ENCODE measurements at places on chromosomes 4 and X. TPM values are rescaled to one million over a fixed set of nuclear protein-coding genes. Genes with fewer than 3 reads are reported as not detected.

- DNase-seq, result no peak
These were observed 136.8 kb downstream of the TECRL start for GRCh38 chr4:64272432-64272831.

DNA sequence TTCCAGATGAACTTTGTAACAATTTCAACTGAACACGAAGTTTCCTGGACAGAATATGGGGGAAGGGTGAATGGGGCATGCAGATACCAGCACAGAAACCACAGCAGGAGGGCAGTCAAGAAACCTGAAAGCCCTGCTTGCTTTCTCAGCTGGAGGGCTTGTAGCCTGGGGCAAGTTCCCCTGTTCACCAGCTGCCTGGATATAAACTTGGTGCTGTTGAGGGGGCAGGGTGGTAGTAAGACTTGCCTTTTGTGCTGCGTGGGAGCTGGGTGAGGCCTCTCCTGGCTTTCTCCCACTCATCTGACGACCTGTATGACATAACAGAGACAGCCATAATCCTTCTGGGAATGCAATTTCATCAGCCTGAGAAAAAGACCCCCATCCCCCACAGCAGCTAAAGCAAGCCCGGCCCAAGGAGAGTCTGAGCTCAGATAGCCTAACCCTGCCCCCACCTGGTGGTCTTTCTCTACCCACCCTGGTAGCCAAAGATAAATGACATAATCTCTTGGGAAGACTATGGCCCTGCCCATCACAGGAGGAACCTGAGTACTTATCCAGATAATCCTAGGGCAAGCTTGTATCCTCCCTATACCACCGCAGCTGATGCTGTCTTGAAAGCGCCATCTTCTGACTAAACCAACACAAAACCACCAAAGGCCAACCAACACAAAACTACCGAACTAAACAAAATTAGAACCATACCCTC lies 234.3 kb downstream of the LAS1L start:
- DNase-seq, result no peak

Gene MAGEB4
- not detected for total RNA-seq

- DNase-seq, result no peak
These were observed 27.3 kb upstream of the CRLF2 start for GRCh38 chrX:1239681-1240142.

GRCh38 chrX:18833071-18833731 lies 125.8 kb downstream of the PPEF1 start:
- DNase-seq, result peak; percentile 75

GRCh38 chr4:2071912-2072867 lies 13.1 kb downstream of the NAT8L start:
- no peak for DNase-seq

DNA sequence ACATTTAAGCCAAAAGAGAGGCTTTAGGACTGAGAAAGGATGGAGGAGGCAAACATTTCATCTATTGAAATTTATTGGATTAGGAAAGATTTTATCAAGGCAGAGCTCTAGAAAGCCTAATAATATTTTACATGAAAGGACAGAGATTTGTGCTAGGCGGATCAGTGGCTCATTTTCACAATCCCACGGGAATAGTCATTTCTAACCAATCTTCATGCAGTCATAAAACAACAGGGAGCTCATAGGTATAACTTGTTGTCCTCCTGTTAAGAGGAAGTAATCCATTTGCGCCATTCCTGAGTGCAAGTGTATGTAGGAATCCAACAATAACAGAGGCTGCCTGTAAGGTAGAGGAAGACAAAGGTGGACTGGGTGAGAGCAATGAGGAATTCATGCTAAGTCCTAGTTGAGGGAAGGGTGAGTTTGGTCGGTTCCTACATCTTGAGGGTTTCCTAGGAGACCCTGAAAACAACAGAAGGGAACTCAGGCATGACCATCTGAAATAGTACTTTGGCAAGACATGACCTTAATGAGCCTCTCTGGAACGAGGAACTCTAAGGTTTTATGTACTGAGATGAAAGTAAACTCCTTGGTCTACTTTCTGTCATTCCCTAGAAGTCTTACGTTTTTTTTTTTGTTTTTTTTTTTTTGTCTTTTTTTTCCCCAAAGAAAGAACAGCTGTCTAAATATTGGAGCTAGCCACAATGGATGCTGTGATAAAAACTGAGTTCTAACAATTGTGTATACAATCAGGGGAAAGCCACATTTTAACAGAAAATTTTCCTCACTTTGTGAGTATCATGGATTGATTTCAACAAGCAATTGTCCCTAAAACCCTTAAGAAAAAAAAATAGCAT lies 89.7 kb downstream of the GEMIN8 start:
- DNase-seq, result peak; percentile 55

Gene JADE1
- total RNA-seq, result 17.6 TPM

- DNase-seq, result peak; percentile 42
These were observed 46.6 kb downstream of the CD40LG start for GRCh38 chrX:136694431-136695087.

Gene SEC24B
- total RNA-seq, result 25.6 TPM

GRCh38 chr4:153729895-153730294 lies 29.9 kb downstream of the RNF175 start:
- no peak for DNase-seq

Gene H2BW1
- not detected for total RNA-seq

- DNase-seq, result no peak
These were observed 162.3 kb upstream of the MAOA start for GRCh38 chrX:43493756-43494155.

Gene MAGEA4
- not detected for total RNA-seq

Gene HTN3
- total RNA-seq, result not detected

DNA sequence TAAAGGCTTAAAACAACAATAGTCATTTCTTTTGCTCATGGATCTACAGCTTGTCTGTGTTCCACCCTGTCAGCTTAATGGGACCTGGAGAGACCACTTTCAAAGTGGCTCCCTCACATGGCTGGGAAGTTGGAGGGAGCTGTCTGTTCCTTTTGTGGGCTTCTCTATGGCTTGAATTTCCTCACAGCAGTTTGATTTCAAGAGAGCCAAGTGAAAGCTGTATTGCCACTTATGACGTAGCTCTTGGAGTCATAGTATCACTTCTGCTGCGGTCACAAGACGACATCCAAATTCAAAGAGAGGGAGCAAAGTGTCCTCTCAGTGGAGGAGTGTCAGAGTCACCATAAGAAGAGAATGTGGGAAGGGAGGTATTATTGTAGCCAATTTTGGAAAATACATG lies 22.7 kb upstream of the ACSL1 start:
- DNase-seq, result no peak

DNA sequence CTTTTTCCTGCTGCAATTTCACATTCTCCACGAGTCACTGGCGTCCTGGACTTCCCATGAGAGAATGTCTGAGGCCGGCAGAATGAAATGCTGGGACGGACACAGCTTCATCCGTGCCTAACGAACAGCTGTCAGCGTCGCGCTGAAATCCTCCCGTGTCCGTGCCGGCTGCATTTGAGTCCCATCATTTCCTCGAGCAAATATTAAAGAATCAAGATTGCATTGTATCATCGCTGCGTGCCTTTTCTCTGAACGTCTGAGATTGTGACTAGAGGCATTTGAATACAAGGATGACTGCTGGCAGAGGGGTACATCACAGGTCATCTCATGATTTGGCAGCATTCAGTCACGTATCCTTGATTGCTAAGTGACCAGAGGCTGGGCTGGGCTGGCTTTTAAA lies 279.9 kb downstream of the ASMT start:
- DNase-seq, result peak; percentile 18

DNA sequence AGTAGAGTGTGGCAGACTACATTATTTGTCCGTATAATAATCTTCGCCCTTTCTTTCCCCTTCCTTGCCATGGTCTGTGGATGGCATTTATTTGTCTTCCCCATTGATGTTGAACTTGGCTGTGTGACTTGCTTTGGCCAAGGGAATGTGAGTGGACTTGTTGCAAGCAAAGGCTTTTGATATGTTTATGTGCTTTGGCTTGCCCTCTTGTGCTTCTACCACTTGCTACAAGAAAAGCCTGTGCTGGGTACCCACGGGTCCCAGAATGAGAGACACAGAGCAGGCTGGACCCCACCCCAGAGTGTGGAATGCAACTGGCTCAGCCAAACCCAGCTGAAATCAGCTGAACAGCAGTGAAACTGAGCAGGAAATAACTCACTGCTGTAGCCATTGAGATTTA lies 63.0 kb downstream of the FAM184B start:
- no peak for DNase-seq

- peak; percentile 12 for DNase-seq
These were observed 112.3 kb upstream of the BCOR start for GRCh38 chrX:40209951-40210617.

- DNase-seq, result no peak
These were observed 147.5 kb downstream of the INPP4B start for GRCh38 chr4:142698552-142698951.

GRCh38 chr4:114121221-114121620 lies 141.8 kb upstream of the ARSJ start:
- DNase-seq, result no peak

- no peak for DNase-seq
These were observed 224.2 kb downstream of the DMD start for GRCh38 chrX:32987142-32987541.

DNA sequence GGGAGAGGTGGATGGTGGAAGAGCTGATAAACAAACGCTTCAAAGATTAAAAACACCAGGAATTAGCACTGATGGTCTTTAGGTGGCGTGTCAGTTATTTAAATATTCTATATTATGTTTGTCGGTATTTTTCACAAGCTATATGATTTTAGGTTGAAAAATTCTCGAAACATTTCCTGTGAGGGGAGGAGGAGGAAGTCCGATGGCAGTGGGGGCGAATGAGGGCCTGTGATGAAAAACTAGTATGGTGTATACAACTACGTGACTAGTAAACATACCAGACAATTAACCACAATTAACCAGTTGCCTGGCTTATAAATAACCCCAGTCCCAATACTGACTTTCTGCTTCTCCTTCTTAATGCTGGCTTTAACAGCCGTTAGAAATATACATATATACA lies 595 bp upstream of the NAP1L2 start:
- DNase-seq, result no peak

GRCh38 chr4:106898621-106899230 lies 137.4 kb downstream of the DKK2 start:
- DNase-seq, result peak; percentile 57

Gene GPR143
- 0.17 TPM for total RNA-seq

Gene NEXMIF
- not detected for total RNA-seq

- DNase-seq, result no peak
These were observed 3.5 kb upstream of the ZFP92 start for GRCh38 chrX:153407736-153408135.

DNA sequence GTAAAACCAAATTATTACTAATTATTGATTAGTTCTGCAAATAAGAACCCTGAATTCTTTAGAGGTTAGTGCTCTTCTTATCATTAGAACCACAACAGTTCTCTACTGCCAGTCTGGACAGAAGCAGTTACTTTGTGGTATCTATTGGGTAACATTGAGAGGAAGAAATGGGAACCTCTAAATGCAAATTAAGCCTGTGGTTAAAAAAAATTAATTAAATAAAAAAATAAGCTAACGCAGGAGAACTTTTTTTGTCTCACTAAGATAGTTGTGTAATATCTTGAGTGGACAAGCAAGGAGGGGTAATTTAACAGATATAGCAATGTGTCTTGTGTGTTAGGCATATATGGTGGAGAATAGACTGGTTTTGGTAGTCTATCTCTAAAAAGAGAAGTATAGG lies 32.9 kb upstream of the TET2 start:
- no peak for DNase-seq

DNA sequence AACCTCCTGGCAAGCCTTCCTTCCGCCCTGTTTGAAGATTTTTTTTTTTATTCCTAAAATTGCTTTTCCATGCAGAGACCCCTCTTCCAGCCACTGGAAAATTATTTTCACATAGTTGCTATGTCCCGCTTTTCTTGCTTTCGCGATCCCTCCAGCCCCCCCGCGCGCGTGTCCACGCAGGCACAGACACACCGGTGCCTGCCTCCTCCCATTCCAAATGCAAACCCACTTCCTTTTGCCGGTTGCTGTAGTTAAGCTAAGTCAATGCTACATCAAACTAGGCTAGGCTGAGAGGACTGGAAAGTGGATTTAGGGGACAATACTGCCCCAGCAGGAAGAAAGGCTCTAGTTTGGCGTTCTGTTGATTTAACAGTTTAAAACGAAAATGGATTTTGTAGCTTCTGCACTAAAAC lies 111.0 kb downstream of the DHX15 start:
- DNase-seq, result peak; percentile 40

Gene SLC16A2
- total RNA-seq, result 12.8 TPM

- DNase-seq, result no peak
These were observed 42.1 kb downstream of the SLC9A7 start for GRCh38 chrX:46716796-46717195.

Gene CXXC4
- total RNA-seq, result not detected

Gene SPANXA1
- not detected for total RNA-seq

Gene AMTN
- total RNA-seq, result not detected

Gene COX7B2
- total RNA-seq, result not detected
